ENCODE measurements at places on chromosomes 6 and 20. TPM values are rescaled to one million over a fixed set of nuclear protein-coding genes. Genes with fewer than 3 reads are reported as not detected.

Gene WFDC2
- total RNA-seq = 3.5 TPM

Gene ALDH8A1
- total RNA-seq = 4.4 TPM

Gene FOXO3
- total RNA-seq = 10.4 TPM

Gene SYCP2L
- not detected for total RNA-seq

Gene SUMO4
- 16.4 TPM for total RNA-seq

Gene C6orf58
- total RNA-seq = not detected

Measured in activated T-helper 17 cell treated with anti-CD3 and anti-CD28 coated beads, Interleukin-2, amount 50 U/mL, for 72 hours (primary cell).